CD14-positive monocyte (primary cell): ENCODE measurements at places on chromosomes 7 and 10.

DNA sequence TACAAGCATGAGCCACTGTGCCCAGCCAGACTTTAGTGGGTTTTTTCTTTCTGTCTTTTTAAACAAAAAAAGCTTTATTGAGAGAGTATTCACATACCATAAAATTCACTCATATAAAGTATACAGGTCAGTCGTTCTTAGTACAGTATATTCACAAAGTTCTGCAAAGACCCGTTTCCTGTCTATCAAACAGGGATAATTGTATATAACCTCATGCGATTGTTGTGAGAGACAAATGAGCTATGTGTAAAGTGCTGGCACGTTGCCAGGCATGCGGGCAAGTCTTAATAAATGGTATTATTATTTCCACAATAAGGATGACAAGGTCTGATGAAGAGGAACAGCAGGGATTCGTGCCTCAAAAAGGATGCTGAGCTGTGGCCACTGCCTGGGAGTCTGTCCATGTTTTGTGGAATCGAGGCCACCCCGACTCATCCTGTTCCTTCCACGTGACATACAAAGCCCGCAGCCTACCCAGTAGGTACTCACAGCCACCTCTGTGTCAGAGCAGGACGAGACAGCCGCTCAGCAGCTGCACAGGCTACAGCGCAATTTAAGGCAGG is 51.6 kb downstream of the SMKR1 start:
- peak; percentile 15 for DNase-seq

DNA sequence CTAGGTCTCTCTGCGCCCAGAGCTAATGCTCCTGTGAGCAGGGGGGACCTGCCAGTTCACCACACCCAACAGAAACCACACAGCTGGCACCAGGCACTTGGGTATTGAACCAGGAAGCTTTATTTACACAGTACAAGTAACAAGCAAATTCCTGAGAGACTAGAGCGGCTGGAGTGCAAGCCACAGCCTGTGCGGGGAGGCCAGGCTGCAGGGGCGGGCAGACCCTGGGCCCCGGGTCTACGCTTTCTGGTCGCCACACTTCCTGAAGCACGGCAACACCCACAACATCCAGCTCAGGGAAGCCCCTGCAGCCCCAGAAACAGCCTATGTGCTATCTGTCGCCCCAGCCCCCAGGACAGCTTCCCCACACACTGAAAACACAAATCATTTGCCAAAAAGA is 125.0 kb downstream of the FAM53B start:
- no peak for DNase-seq

- DNase-seq = no peak
Measured at GRCh38 chr10:28785018-28785417, 107.7 kb downstream of the BAMBI start.

DNA sequence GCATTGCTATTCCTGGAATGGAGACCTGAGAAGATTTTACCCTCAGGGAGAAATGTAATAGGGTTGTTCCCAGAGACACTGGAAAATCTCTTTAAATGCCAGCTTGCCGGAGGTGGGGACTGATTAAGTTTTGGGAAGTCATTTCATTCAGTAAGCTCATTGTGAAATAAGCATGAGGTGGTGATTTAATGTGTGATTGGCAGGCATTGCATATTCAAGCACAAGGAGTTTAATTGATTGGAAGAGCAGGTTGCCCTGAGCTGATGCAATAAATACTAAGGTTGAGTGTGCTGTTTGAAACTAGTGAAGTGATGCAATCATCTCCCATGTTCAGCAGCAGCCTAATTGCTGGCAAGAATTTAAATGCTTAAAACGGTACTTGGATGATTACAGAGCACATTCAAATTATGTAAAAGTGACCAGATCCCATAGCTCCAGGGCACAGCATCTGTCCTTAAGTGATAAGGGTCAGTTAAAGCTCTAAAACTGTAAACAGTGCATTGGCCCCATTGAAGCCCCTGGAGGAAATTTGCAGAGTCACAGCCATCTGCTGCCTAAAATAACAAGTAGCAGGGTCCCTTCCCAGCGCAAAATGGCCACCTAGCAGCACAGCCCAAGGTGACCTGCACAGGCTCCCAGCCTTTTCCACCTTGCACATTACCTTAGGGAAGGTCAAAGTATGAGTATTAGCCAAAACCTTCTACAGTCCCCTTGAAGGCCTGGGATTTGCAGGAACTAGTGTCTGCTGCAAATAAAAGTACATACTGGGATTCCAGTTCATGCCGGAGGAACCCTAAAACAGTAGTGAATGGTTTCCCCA is 92.1 kb downstream of the CCDC71L start:
- DNase-seq = peak; percentile 74

DNA sequence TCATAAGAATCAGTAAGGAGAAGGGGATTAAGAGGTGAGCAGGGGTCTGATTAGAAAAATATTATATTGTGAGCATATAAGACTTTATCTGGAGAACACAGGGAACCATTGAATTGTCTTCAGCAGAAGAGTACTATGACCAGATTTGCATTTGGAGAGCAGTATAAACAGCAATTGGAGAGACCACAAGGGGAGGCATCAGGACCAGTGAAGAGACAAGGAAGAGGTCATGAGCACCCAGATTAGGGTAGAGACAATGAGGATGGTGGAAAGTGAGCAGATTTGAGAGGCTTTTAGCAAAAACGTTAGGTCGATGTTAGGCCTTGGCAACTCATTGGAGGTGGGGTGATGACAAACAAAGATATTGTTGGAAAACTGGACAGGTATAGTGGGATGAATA is 13.0 kb upstream of the SMIM30 start:
- no peak for DNase-seq

DNA sequence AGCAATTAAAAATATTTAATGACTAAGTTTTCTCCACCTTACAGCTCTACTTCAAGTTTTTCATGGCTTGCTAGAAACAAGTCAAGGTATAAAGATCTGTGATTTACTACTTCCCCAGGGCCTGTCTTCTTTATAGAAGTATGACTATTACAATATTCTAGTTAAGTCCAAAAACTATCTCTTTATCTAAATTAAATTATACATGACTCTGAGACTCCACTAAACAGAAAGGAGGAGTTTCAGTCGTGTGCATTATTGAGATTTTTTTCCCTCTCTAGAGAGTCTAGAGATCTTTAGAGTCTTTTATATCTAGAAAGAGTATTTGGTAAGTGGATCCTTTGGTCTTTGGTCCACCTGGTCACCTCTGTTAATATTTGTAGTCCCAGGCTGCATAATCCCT is 100.7 kb downstream of the SEMA3E start:
- no peak for DNase-seq

DNA sequence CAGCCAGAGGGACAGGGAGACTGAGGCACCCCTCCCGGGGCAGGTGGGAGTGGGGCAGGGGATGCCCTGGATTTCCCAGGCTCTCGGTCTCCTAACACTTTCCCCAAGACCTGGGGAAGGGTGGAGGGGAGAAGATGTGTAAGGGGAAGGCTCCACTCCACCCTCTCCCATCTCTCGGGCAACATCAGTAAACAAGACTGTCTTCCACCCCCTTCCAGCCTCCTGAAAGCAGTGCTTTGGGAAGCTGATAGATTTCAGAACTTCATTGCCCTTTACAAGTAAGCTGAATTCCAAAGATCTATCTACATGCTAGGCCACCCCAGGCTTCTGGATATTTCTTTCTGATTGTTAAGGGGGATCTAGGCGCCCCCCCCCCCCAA is 3.7 kb downstream of the FLNC start:
- DNase-seq = no peak
